Left cardiac atrium (tissue), 4 donors: ENCODE measurements at places on chromosomes 1 and 21. TPM values are rescaled to one million over a fixed set of nuclear protein-coding genes. Genes with fewer than 3 reads are reported as not detected.

- DNase-seq = no peak
Measured at GRCh38 chr1:77484926-77485325, 197.5 kb downstream of the ZZZ3 start.

GRCh38 chr1:50959303-50959912 lies 659 bp downstream of the FAF1 start:
- peak; percentile 29 for DNase-seq

DNA sequence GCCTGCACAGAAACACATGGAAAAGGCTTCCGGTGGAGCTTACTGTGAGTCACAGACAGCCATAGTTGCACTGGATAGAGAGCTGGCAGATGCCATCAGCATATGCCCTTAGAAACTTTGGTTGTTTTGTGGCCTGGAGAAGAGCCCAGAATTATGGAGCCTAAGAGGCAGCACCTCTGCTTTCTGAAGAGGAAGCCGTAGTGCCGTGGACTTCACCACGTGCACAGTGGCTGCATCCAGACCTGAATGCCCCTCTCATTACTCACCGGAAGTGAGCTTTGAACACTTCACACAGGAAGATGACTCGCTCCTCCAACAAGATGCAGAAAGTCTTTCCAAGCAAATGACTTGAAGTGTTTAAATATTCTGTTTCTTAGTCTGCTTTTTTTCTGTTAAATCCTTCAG lies 28.4 kb downstream of the JUN start:
- DNase-seq = peak; percentile 71

- DNase-seq = no peak
Measured at GRCh38 chr1:236515443-236515958, 8.3 kb upstream of the LGALS8 start.

DNA sequence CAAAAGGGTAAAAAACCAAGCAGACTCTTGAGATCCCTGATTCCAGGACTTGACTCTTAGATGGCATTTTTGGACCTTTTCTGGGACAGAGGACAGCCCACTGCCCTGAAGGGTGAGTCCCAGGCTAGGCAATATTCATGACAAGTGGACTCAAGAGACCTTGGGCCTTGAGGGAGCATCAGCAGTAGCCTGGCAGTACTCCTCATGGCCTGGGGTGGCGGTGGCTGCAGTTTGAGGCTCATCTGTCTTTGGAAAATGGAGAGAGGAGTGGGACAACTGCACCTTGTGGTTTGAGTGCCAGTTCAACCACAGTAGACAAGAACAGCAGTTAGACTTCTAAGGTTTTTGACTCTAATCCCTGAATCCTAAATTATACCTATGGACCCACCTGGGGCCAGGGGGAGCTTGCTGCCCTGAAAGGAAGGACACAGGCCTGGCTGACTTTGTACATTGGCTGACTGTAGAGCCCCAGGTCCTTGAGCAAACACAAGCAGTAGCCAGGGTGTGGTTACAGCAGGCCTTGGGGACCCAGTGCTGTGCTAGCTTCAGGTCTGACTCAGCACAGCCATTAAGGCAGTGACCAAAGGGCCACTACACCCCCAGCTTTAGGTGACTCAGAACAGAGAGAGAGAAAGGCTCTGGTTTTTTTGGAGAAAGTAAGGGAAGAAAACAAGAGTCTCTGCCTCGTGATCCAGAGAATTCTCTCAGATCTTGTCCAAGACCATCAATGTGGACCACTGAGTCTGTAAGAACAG lies 1023.2 kb downstream of the KCNT2 start:
- no peak for DNase-seq

DNA sequence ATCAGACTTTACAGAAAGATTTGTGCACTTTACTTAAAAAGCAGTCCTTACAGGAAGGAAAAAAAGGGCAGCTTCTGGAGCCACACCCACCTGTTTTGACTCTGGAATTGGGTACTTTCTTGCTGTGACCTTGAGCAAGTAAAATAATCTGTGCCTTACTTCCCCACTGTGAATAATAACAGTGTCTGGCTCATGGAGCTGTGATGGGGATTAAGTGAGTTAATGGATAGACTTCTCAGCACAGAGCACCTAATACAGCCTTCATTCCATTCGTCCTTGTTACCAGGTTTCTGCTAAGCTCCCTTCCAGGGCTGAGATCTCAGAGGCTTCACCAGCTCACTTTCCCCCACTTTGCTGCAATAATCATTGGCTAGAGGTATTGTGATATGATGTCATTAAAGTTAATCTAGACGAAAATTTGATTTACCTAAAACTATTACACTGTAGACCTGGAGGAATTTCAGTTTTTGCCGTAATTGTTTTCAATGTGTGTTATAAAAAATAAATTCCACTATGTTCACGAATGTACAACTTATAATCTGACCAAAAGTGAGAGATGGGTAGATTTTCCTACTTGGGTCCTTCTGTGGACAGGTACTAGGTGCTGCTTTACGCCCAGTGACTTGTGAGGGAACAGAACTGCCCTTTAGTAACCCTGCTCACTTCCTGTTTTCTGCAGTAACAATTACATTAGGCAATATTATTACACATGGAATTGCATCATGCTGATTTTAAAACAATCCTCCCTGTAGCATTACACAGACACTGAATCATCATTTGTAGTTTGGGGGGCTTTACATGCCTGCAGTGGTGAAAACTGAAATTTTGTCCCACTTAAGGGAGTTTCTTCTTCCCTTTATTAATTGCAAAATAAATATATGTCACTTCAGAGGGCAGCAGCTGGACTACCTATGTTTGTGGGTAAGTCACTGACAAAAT lies 19.7 kb upstream of the ABCG1 start:
- DNase-seq = no peak

DNA sequence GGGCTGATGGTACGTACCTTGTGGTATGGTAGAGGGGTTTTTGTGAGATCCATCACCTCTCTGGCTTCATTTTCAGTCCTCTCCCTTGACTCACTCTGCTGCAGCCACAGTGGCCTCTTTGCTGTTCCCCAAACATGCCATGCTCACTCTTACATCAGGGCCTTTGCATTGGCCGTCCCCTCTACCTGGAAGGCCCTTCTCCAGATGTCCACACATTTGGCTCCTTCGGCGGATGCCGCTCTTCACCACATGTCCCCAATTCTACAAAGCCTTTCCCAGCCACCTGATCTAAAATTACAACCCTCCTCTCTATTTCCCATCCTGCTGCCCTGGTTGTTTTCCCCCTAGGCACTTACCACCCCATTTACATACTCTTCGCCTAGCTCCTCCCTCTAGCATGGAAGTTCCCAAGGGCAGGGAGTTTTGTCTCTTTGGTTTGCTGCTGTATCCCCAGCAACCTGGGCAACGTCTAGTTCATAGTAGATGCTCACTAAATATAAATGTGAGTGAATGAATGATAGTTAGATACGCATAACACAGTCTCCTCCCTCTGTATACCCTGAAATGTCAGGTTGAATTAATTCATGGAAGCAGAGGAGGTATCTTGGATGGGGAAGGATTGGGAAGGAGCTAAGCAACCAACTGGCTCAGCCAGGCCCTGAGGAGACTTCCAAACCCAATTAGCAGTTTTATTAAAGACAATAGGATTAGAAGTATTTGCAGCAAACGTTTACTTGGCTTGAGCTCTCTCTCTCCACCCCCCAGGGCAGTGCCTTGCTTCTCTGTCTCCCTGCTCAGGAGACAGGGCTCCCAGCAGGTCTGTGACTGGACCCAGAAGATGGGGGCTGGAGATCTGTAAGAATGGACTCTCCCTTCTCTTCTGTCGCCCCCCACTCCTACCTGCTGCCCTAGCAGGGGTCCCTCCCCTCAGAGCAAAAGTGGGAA lies 264.2 kb downstream of the GRIK3 start:
- no peak for DNase-seq

- DNase-seq = no peak
Measured at GRCh38 chr21:34881839-34882371, 167.2 kb downstream of the RUNX1 start.

- no peak for DNase-seq
Measured at GRCh38 chr1:114154963-114155322, 1.3 kb upstream of the SYT6 start.

- DNase-seq = no peak
Measured at GRCh38 chr1:89802841-89803240, 18.0 kb upstream of the LRRC8D start.

- no peak for DNase-seq
Measured at GRCh38 chr1:173330149-173330951, 123.2 kb upstream of the TNFSF4 start.

DNA sequence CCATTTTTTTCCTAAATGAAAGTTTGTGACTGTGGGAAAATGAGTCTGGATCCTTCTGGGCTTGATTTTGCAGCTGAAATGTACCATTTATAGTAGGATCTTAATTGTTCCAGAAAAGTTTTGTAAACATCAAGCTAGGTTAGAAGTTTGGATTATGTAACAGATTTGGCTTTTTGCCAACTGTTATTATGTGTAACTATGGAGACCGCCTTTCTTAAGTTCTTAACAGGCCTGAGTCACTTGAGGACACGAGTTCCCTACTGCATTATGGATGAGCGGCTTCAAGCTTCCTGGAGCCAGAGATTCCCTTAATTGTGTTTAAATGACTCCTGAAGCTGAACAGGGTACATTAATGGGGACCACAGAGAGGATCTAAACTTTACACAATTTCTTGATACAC lies 22.2 kb downstream of the SLC25A33 start:
- no peak for DNase-seq

DNA sequence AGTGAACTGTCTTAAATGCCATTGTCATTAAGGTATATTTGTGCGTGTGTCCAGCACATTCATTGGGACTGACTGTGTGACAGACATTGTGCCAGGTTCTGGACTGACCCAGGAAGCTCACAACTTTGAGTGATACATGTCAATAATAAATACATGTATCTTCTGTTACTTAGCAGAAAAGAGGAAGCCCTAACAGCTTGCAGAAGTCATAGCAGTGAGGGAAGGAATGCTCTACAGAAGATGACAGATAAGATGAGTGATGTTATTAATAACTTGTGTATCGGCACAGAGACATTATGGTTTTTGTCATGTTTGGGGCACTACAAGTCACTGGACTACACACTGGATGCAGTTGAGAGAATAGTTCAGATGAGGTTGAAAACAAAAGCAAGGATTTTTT lies 1.2 kb upstream of the SRSF11 start:
- DNase-seq = no peak

The MYBPHL gene
- total RNA-seq = 239 TPM

The BARHL2 gene
- not detected for total RNA-seq

The HFM1 gene
- 3.5 TPM for total RNA-seq

The ATF6 gene
- total RNA-seq = 14.4 TPM

The BSND gene
- not detected for total RNA-seq

The OR2L3 gene
- not detected for total RNA-seq

The SVBP gene
- 10.6 TPM for total RNA-seq
